ENCODE measurements at places on chromosomes 6 and 20.

- no peak for DNase-seq
These were observed 96.6 kb downstream of the YTHDF1 start for GRCh38 chr20:63119121-63119962.

GRCh38 chr6:116012471-116012949 is 48.2 kb downstream of the FRK start:
- no peak for DNase-seq

DNA sequence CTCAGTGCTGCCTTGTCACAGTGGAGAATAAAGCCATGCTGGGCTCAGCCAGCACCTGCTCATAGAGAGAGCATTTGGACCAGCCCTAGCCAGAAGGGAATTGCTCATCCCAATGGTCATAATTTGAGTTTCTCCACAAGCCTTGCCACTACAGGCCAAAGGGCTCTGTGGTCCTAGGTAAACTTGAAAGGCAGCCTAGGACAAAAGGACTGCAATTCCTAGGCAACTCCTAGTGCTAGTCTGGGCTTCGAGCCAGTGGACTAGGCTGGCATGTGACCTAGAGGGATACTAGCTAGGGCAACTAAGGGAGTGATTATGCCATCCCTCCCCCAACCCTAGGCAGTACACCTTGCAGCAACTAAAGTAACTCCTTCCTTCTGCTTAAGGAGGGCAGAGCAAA is 516.2 kb downstream of the BCKDHB start:
- no peak for DNase-seq

- DNase-seq: no peak
These were observed 3.2 kb upstream of the TREML1 start for GRCh38 chr6:41157323-41157722.

GRCh38 chr20:25033265-25033923 is 24.5 kb downstream of the ACSS1 start:
- DNase-seq: no peak

DNA sequence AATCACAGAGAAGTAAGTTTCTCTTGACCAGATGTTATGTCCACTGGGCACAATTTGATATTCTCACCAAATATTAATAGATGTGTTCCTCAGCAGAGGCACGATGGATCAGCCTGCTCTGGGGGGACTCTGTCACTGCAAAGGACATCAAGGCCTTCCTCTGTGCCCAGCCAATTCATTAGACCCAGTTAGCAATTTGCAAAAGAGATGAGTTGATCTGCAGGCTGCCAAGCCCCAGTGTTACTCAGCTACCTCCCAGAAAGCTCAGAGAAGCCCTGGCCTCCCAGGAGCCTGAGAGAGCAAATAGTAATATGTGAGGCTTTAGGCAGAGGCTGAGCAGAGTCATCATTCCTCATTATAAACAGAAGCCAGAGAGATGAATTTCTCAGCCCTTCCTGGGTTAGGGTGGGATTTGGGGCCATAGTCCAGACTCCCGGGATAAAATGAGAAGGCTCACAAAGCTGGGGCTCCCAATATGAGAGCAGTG is 54.2 kb downstream of the ZNF831 start:
- DNase-seq: no peak

DNA sequence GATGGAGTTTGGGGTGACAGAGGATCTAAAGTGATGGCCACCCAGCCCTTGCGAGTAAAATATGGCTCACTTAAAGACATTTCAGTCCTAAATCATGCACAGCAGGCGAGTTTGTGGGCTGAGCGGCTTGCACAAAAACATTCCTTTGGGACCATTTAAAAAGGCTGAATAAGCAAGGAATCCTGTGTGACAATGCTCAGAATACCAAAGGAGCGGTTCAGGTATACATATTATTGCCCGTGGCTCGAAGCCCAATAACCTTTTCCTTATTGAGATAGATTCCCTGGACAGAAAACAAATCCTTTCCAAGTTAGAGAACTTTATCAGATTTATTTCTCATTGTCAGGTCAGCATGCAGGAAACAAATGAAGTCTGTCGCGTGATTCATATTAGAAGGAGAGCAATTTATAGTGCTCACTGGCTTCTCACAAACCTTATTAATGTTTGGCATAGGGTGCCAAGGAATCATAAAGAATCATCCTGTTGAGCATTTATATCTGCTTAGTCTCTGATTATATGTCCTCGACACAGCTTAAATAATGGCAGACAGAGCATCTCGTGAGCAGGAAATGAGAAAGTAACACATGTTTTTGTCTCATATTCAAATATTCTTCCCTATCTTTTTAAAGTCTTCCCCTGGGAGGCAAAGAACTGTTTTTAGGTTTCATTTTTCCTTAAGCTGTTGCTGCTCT is 121.3 kb downstream of the TRMT11 start:
- no peak for DNase-seq

DNA sequence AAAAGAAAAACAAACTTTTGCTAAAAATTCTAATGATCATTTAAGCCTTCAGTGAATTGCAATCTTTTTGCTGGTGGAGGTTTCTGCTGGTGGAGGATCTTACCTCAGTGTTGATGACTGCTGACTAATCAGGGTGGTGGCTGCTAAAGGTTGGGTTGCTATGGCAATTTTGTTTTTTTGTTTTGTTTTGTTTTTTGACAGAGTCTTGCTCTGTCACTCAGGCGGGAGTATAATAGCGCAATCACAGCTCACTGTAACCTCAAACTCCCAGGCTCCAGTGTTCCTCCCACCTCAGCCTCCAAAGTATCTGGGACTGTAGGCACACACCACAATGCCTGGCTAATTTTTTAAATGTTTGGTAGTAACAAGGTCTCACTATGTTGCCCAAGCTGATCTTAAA is 94.7 kb downstream of the ANKRD6 start:
- DNase-seq: peak; percentile 13

DNA sequence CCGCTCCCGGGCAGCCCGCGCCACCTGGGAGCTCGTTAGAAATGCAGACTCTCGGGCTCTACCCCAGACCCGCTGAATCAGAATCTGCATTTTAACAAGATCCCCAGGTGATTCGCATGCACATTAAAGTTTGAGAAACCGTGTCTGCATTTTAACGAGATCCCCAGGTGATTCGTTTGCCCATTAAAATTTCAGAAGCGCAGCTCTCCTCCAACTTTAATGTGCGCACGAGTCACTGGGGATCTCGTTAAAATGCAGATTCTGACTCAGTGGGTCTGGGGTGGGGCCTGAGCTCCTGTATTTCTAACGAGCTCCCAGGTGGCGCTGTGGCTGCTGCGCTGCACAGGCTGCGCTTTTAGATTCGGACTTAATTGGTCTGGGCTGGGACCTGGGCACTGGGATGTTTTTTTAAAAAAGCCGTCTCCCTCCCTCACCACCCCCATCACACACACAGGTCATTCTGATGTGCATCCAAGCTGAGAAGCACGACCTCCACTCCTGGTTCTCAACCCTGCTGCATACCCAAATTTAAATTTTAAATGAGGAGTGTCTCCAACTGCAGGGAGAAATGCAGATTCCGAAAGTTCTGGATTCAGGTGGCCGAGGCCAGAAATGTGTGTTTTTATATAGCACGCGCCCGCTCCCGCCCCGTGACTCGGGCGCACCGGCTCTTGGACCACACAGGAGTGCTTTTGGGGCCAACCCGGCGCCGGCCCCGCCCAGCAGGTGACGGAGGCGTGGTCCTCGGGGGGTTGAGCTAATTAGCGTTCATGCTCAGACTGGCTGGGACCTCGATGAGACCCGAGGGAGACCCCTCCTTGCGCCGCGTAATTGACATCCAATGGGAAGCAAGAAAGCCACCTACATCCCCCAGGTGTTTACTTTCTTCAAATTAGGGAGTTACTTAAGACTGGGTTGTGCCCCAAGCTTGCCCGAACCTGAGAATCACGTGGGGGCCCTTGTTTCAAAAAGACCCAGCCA is 85.8 kb downstream of the ZFP64 start:
- DNase-seq: no peak

DNA sequence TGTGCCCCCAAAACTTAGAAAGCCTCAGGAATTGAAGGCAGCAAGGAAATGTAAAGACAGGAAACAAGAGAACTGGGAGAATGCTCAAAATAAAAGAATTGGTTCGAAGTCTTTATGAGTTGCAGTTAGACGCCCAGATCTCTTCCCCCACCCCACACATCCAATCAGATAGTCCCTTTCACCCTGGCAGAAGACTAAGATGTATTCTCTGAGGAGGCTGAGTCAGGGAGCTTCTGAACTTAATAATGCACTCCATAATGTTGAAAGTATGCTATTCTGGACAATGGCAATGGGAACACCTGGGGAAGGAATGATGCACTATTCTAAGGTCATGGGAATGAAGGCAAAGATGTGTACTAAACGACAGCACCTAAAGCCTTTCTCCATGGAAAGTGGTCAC is 173.6 kb downstream of the MTFR2 start:
- no peak for DNase-seq

GRCh38 chr6:136643850-136644596 is 93.8 kb upstream of the MAP7 start:
- peak; percentile 61 for DNase-seq

- DNase-seq: no peak
These were observed 648.3 kb downstream of the EPM2A start for GRCh38 chr6:145087034-145087433.

- no peak for DNase-seq
These were observed 15.5 kb downstream of the MYBL2 start for GRCh38 chr20:43682446-43682845.

- no peak for DNase-seq
These were observed 17.0 kb upstream of the CHD6 start for GRCh38 chr20:41635158-41635557.

- DNase-seq: no peak
These were observed 3.5 kb downstream of the LRFN2 start for GRCh38 chr6:40583709-40584108.

DNA sequence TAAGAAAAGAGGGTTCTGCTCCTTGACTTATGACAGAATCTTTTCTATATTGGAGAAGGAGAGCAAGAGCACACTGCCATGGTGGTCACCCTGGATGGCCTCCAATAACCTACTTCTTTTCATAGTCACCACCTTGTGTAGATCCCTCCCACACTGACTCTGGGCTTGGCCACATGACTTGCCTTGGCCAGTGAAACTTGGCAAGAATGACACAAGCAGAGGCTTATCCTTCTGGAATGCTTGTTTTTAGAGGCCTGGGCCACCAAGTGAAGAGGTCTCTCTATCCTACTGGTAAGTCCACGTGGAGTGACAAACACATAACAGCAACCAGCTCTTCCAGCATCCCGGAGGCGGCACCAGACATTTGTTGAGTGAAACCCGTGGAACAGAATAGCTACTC is 349.4 kb upstream of the JARID2 start:
- no peak for DNase-seq

- DNase-seq: no peak
These were observed 211.4 kb upstream of the CDYL start for GRCh38 chr6:4564801-4565271.

DNA sequence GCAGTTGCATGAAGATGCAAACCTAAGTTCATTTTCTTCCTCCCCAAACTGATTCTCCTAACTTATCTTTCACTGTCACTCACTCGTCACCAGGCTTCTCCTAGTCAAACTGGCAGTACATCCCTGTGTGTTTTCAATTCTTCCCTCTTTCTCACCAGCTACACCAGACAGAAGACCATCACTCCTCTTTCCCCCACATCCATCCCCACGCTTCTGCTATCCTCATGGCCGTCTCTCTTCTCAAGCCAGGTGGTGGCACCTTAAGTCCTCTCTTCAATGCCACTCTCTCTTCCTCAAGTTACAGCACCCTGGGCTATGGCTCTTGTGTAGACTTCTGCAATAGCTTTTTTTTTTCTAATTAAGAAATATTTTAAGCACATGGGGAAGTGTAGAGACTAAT is 14.4 kb upstream of the TREM2 start:
- DNase-seq: no peak

- DNase-seq: no peak
These were observed 142.1 kb upstream of the SULF2 start for GRCh38 chr20:47927385-47927851.

All from central memory CD4-positive, alpha-beta T cell (primary cell).